ENCODE measurements at places on chromosomes 13 and 19.

- DNase-seq = no peak
Measured at GRCh38 chr19:2244486-2244885, 4.6 kb upstream of the AMH start.

DNA sequence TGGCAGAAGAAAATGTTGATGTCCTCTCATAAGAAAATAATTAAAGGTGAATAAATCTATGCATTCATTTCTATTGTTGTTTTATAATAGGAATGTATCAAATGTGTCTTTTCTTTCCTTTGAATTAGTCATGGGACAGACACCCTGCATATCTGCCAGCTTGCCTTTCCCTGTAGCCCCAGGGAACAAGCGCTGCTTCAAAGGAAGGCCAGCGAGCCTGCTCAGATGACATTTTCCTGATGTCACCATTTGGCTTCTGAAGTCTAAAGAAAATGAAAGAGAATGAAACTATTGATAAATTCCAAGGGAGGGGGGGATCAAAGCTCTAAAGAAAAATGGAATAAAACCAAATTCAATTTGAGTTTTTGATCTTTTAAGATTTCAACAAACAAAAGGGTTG lies 574.8 kb downstream of the IRS2 start:
- no peak for DNase-seq

DNA sequence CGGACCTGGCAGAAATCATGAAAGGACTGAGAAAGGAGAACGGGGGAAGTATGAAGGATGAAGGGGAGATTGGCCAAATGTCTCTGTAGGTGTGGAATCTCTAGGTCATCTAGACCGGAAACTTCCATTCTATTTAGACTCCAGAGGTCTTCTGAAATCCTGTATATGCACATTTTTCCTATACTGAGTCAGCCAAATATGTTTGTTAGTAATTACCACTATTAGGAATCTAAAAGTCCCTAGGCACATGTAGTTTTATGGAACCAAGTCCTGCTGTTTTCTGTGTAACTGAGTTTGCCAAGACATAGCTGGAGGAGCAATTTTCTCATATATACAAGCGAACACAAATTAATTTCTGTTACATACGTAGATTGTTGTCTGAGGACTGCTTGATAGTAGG lies 498.1 kb downstream of the GPC5 start:
- DNase-seq = no peak

DNA sequence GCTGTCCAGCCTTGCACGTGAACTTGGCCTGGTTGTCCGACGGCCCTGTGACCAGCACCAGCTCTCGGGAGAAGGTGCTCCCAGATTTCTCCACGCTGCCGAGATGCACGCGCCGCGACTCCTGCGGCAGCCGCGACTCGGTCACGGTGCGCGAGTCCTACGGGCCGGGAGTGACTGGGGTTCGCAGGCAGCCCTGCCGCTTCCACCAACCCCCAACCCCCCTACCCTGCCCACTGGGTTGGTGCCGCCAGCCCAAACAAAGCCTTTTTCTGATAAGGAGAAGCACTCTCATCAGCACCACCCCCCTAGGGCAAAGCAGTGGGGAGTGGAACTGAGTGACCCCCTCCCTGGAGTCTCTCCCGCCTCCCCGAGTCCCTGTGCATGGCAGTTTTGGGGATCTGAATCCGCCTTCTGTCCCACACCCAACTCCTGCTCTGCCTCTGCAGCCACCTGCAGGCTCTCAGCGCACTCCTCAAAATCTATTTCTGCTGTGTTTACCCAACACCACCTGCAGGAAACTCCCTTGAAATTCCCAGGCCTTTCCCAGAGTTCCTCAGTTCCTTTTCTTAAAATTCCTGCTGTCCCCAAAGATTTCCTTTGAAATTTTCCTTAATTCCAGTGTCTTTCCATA lies 6.2 kb downstream of the NPHS1 start:
- DNase-seq = no peak

- DNase-seq = no peak
Measured at GRCh38 chr13:85812282-85812681, 13.1 kb upstream of the SLITRK6 start.

- DNase-seq = no peak
Measured at GRCh38 chr19:13579388-13580060, 73.2 kb upstream of the CACNA1A start.

All from cardiac septum (tissue), 1 donor.